ENCODE measurements at places on chromosomes 11 and 22. TPM values are rescaled to one million over a fixed set of nuclear protein-coding genes. Genes with fewer than 3 reads are reported as not detected.

Gene COMT
- total RNA-seq = 71.3 TPM

Gene MS4A13
- total RNA-seq = not detected

Gene ANKK1
- total RNA-seq = 0.67 TPM

- DNase-seq = no peak
Measured at GRCh38 chr11:76124905-76125770, 81.2 kb downstream of the WNT11 start.

DNA sequence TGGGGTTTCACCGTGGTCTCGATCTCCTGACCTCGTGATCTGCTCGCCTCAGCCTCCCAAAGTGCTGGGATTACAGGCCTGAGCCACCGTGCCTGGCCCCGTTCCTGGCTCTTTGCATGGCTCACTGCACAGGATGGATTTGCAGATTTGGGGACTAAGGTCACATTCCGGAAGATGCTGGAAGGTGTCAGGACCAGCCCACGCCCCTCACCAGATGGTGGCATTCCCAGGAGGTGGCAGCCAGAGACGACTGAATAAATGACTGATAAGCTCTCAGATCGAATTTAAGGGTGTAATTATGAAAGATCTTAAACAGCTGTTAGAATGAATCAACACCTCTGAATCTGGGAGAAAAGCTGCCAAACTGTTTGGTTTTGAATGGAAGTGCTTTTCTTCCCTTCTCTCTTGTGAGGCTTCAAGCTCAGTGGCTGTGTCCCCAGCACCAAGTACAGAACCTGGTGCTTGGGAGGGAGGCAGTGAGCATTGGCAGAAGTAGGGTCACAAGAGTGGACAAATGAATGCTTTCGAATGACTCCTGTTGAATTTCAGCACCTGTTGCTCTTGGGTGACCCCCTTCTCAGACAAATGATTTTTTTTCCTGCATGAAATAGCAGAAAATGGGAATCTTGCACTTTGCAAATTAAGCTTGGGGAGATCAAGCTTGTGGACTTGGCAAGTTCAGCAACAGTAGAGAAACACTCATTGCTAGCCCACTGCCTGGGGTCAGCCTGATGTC is 69.6 kb downstream of the KIAA1671 start:
- no peak for DNase-seq

- no peak for DNase-seq
Measured at GRCh38 chr11:13772223-13773046, 104.0 kb downstream of the FAR1 start.

DNA sequence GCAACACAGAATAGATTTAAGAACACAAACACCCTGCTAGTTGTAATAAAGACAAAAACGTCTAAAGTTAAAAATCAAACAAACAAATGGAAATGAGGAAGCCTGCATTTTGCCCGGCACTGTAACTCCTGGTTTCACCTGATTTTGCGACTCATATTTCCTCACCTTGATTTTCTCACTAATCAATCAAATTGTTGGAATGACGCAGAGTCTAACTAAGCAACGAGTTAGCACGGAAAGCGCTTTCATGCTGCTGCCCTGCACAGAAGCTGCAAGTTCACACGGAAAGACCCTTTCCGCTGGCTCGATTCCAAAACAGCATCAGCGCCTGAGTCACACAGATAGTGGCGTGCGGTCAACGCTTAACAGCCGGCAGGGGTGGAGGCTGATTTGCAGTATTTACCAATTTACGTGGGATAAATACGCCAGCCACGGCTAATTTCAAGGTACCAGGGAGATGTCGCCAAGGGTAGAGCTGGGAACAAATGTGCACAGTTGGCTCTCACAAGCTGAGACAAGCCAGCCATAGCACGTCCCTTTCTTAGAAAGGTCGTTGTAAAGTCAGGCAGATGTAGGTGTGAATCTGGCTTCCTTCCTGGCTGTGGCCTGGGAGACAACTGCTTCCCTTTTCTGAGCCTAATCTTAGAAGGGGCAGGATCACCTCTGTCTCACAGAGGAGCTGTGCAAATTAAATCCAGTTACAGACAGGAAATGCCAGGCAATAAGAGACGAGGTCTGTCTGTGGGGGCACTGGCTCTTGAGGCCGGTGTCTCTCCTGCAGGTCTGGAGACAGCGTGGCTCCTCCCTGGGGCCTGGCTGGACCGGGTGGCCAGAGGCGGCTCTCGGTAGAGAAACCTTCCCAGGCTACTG is 76.9 kb upstream of the TTLL12 start:
- DNase-seq = peak; percentile 64

DNA sequence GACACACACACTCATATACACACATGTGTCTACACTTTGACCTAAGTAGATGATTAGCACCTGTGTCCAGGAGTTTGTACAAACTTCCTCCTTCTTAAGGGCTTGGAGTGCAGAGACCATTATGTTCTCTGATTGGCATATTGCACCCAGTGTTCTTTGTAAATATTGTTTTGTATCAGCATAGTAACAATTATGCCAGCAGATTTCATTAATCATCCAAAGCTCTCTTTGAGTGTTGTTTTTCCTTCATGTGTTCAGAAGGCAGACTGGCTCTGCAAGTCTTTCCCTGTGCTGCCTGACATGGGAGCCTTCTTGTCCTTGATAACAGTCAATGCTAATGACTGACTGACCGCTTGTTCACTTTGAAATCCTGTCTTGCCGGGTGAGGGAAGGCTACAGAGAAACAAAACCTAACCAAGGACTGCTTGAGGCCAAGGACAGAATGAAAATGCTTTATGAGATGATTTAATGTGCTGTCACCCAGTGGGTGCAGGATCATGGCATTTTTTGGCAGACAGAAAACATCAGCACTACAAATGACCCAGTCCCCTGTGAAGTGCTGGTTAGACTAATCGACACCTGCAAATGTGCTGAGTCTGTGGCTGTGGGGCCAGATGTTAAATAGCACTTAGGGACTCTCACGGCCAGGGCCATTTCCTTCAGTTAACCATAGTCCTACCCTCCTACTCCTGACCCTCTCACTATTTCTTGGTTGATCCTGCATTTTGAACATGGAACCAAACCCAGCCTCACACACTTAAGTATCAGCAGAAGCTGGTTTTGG is 6.6 kb upstream of the BARX2 start:
- DNase-seq = no peak

Measured in left colon (tissue), 2 donors.